KG1 (cell line): ENCODE measurements at places on chromosomes 5 and 9.
A peak's percentile ranks its signal among the peaks of the same experiment; 100 is the strongest.

DNA sequence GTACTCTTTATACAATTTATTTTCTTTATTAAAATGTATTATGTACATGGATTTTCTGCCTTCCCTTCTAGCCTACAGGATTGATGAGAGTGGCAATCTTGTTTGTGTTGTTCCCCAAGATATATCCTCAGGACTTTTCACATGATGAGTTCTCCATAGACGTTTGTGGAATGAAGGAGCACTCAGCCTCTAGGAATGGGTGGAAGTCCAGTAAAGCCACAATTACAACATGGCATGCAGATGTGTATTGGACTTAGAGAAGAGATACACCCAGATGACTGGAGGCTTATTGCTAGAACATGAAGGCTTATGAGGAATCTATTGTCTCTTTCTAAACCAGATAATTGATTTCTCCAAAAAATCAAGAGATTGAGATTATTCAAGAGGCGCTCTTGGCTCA is 8.2 kb upstream of the DOCK2 start:
- no peak for DNase-seq

DNA sequence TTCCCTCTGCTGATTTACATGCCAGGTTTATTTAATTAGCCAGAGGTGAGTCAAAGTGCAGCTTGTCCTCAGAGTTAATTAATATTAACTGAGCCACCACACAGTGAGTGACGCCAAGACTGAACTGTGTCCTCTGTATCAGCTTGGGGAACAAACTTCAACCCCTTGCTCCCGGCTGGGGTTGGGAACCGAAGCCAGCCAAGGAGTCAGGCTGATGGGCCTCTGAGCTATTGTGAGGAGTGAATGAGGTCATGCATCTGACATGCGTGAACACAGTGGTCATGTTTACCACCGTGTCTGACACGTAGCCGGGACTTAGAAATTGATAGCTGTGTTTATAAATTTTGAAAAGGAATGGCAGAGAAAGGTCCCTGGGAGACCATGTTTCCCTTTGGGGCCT is 17.1 kb downstream of the IGIP start:
- DNase-seq = no peak

- no peak for DNase-seq
Measured at GRCh38 chr5:156647034-156647451, 203.1 kb upstream of the PPP1R2B start.

DNA sequence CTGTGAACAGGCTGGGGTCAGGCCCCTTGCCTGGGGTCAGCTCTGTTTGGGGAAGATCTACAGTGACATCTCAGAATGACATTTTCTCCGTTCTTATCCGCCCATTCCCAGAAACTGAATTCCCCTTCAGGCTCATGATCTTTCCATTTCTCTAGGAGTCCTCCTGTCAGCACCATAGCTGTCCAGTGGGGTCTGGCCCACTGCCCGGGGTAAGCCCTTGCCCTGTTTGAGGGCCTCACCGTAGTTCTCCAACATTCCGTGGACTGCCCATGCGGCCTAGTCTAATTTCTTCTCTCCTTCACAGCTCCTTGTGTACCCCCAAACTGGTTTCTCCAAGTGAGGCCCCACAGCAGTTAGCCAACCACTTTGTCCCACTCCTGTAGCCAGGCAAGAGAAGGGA is 68.4 kb downstream of the ENTREP1 start:
- DNase-seq = no peak

- DNase-seq = no peak
Measured at GRCh38 chr9:79868567-79869189, 296.9 kb downstream of the TLE4 start.

- no peak for DNase-seq
Measured at GRCh38 chr9:106146066-106146840, 451.9 kb downstream of the TMEM38B start.

GRCh38 chr9:73138516-73138915 is 13.1 kb upstream of the ANXA1 start:
- no peak for DNase-seq

DNA sequence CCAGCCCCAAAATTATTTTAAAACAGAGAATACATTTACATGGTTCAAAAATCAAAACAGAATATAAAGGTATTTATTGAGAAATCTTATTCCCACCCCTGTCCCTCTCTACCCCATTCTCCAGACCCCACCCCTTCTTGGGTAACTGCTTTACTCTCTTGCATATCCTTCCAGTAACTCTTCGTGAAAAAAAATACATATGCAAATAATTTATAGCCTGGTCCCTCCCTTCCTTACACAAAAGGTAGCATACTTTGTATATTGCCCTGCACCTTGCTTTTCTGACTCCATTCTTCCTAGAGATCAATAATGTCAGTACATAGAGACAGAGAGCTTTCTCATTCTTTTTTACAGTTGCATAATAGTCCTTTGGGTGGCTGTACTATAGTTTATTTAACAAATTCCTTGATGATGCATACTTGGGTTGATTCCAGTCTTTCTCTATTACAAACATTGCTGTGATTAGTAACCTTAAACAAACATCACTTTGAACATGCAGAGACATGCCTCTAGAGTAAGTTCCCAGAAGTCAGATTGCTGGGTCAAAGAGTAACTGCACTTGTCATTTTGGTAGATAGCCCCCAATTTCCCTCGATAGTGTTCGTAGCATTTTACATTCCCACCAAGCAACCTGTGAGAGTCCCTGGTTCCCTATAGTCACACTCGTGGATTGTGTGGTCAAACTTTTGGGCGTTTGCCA is 47.9 kb downstream of the STOM start:
- peak; percentile 17 for DNase-seq
